Osteoblast (primary cell): ENCODE measurements at places on chromosomes 12 and 14.

DNA sequence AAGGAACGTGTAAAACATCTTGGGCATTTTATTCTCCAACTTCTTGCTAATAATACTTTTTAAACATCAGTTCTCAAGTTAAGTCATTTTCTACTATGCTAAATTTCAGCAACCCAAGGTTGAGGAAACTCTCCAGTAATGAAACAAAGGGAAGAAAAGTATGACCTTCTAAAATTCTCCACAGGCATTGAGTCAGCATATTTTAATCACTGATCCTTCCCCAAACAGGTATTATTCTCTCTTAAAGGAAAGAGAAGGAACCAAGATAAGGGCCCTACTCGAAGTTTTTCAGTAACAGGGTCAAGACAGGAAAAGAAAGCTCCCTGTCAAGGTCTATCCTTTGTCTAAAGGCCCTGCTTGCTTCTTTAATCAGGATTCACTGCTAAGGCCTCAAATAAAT is 3.0 kb downstream of the KICS2 start:
- no peak for DNase-seq

GRCh38 chr14:23697680-23698079 is 61.5 kb downstream of the DHRS2 start:
- no peak for DNase-seq

DNA sequence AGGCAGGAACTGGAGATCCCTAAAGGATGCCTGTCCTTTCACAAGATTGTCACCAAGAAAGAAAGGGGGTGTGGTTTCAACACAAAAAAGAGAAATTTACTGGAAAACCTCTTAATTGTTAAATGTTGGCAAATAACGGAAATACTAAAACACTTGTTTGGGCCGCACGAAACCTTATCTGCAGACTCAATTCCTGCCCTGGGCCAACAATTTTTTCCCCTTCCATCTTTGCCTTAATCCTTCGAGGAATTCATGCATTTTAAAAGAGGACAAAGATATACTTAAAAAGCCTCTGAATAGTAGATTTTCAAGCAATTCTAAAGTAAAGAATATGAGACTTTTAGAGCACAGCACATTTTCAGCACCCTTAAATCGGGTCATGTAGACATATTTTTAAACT is 366.2 kb downstream of the DUSP6 start:
- DNase-seq = no peak

DNA sequence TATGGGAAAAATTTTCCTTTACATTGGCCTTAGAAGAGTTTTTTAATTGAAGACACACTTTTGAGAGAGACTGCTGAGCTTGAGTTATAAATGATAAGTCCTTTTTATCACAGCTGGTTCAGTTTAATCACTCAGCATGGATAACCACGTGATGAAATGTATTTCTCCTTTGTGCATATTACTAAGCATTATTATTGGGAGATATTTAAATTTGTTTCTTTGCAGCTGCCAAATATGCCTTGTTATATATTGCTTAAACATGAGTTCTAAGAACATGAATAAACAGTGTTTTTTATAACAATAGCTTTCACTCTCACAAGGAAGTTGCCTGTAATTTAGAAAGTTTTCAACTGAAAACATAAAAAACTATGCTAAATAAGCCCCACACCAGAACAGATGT is 293.5 kb upstream of the LRFN5 start:
- DNase-seq = no peak

DNA sequence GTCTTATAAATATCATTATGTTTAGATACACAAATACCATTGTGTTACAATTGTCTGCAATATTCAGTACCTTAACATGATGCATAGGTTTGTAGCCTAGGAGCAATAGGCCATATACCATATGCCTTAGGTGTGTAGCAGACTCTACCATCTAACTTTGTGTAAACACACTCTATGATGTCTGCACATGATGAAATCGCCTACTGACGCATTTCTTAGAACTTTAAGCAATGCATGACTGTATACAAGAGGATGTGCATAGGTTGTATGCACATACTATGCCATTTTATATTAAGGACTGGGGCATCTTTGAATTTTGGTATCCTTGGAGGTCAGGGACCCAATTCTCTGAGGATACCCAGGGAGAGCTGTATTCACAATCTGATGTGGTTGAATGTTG is 10.1 kb upstream of the BTG1 start:
- DNase-seq = peak; percentile 60
